ENCODE measurements at places on chromosomes 11 and 22.
A peak's percentile ranks its signal among the peaks of the same experiment; 100 is the strongest.

DNA sequence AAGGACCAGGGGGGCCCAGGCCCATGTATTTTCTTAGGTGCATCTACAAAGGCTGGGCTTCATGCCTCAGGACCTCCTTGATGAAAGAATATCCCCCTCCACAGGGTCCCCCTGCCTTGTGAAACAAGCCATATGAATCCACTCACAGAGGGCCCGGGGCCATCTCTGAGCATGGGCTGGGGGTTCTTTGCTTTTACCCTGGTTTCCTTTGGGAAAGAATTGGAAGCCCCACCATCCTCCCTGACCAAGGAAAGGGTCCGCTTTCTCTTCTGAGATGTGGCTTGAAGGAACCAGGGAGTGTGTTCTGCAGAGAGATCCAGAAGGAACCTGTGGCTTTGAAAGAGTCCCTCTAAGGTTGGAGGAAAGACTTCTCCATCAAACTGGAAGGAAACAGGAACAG, 9.2 kb upstream of the ANO1 start:
- no peak for DNase-seq

DNA sequence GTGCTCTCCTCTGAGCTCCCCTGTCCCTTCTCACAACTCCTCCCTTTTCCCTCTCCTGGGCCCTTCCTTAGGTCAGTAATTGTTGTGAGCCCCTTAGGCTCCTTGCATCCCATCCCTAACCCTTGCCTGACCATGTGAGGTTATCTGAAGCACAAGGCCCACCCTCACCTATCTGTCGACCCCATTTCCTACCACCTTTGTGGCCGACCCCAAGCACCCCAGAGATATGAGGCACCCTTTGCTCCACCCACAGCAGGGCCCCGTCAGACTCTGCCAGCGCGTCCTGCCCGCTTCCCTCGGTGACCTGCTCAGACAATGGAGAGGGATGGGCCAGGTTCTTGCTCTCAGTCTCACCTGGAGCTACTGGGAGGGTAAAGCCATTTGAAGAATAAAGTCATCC, 1.3 kb downstream of the GNG3 start:
- DNase-seq = no peak

- no peak for DNase-seq
These were observed 141.7 kb upstream of the GRIA4 start for GRCh38 chr11:105468154-105468553.

GRCh38 chr11:125931668-125932067, 14.2 kb upstream of the VSIG10L2 start:
- no peak for DNase-seq

- DNase-seq = no peak
These were observed 27.9 kb downstream of the GUCY1A2 start for GRCh38 chr11:106990331-106990730.

- DNase-seq = no peak
These were observed 31.9 kb downstream of the KCNQ1OT1 start for GRCh38 chr11:2667940-2668339.

DNA sequence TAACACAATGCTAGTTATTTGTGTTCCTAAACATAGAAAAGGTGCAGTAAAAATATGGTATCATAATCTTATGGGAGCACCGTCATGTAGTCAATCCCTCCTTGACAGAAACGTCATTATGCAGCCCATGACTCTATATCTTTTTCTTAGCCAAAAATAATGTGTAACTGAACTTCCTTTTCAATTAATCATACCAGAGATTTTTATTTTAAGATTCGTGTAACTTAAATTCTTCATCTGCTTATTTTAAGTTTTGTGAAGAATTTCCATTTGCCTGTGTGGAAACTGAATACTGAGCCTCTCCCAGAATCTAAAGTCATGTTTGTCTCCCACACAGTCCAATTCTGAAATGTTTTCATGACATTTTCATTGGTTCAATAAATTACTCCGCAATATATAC, 699.1 kb downstream of the KCNA4 start:
- DNase-seq = no peak

DNA sequence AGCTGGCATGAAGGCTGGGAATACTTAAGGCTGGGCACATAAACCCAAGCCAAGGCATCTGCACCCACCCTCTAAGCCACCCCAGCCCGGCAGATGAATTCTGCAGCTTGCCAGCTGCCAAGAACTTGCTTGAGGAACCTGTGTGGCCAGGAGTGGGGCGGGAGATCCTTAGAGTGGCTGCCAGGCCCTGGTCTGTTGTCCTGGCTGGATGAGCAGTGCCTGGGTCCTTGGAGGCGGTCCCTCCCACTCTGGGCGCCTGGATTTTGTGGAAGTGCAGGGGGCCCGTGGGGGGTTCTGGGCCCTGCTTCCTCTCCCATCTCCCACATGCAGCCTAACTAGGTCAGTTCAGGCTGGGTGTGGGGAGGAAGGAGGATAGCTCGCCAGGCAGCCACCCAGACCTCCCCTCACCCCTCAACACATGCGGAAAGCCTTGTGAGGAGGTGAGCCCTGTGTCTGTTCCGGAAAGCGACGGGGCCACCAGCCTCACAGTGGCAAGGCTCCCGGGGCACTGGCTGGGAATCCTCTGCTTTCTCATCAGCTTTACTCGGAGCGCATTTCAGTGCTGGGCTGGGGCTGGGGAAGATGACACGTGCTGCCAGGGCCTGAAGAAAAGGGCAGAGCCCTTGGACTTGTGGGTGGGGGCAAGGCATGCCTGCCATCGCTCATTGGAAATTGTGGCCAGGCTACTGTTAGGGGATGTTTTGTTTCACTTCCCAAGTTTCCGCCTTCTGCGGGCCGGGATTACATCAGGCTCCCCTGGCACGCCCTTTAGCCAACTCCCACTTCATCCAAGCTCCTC, 8.4 kb downstream of the DAGLA start:
- DNase-seq = no peak

- DNase-seq = no peak
These were observed 16.0 kb downstream of the RASD2 start for GRCh38 chr22:35556666-35557065.

GRCh38 chr22:49735411-49735900, 92.2 kb downstream of the BRD1 start:
- DNase-seq = peak; percentile 33

GRCh38 chr11:130512662-130513061, 64.2 kb downstream of the ADAMTS15 start:
- no peak for DNase-seq

DNA sequence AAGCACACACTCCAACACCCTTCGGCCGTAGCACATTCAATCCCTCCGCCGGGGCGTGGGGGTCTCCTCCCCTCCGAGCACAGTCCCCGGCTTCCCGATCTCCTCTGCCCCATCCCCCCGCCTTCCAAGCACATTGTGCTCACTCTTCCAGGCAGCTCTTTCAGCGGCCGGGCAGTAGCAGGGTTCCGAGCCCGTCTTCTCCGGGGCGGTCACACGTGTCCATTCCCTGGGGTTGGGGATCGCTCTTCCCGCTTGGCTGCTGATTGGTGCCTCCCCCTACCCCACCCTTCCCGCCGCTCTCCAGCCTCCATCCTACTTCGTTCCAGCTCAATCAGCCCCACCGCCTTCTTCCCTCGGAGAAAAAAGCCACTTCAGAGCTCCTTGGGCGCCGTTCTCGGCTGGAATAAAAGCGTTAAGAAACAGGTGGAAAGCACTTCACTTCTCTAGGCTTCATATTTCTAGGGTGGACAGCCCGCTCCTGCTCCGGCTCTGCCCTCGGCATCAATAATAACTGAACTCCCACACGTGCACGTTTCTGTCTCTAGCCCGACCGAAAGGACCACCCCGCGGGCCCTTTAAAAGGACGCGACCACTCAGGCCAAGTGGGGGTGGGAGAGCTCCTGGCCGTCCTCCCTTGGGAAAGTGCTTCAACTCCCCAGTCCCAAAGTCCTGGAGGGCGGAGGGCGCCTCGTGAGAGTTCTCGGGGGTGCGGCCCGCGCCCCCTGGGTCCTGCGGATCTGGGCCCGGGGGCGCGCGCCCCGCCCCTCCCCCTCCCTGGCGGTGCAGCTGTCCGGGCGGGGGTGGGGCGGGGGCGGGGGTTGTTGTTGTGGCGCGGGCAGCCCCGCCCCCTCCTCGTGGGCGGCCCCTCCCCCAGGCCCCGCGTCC, 464 bp upstream of the CECR2 start:
- DNase-seq = peak; percentile 23

- DNase-seq = no peak
These were observed 9.2 kb downstream of the HRAS start for GRCh38 chr11:526192-526591.

DNA sequence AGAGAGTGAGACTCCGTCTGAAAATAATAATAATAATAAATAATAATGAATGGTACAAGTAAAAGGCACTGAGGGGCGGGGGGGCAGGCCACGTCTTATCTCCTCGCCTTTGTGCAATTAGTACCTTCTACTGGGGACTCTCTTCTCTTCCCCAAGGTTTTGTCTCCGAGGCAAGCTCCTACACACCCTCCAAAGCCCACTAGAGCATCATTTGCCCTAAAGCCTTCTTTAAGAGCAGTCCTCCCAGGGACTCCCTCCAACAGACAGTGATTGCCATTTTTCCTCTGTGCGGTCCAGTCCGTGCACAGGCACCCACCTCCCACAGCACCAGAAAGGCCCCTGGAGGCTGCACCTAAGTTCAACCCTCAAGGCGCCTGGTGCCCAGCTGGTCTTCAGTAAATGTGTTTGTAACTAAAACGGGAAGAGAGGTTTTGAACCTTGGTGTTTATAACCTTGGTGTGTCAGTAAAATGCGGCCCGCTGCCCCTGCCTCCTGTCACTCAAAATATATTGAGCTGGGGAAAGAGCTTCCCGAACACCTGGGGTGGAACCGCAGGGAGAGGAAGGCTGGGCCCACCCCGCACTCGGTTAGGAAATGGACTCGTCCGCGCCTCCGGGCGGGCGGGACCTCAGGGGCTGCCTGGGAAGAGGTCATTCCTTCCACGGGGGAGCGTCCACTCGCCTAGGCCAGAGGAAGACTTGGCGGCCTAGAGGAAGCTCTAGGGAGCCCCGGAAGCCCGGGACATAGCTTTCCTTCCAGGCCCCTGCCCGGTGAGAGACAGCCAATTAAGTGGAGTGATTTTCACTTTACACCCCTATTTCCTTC, 4.7 kb upstream of the KDELR3 start:
- DNase-seq = no peak

DNA sequence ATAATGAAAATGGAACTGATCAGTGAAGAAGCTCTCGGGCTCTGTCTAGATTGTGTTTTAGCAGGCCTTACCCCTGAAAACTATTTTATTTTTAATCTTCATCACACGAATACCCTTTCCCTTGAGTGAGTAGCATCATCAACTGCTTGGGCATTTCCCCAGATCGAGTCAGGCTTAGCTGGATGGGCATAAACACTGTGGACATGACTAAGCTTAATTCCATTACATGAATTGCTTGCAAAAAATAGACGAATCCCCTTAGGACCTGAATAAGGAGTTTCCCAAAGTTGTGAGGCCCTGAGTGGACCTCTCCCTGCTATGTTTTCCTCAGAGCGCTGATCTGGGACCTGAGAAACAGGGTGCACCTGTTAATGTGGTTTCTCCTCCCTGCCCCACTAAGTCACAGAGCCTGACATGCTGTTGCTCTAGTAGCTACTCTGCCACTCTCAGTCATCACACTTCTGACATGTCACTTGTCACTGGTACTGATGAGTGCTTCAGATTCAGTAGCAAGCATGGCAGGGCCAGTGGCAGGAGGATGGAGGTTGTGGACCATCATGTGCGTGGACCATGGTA, 53.5 kb downstream of the ENDOD1 start:
- no peak for DNase-seq

GRCh38 chr11:63558459-63559157, 4.6 kb downstream of the PLAAT2 start:
- DNase-seq = no peak

- DNase-seq = no peak
These were observed 154.6 kb downstream of the SNX19 start for GRCh38 chr11:130761560-130762220.

GRCh38 chr22:27435844-27436576, 365.5 kb downstream of the MN1 start:
- DNase-seq = no peak

DNA sequence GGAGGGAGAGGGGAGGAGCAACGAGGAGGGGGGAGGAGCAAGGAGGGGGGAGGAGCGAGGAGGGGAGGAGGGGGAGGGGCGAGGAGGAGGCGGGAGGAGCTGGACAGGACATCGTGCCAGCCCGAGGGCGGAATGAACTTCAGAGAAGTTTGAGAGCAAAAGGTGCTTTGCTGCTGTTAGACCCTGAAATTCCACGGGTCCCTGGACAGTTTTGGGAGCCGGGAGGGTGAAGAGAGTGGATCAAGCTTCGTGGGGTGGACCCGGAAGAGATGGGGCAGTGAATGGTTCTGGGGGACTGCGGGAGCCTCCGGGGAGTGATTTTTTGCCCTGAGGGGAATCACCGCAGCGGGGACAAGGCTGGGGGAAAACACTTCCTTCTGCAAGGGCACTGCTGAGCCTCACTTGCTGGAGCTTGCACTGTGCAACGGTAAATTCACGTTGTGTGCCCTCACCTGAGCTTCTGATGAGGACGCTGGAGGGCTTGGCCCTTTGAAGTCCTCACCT, 10.7 kb upstream of the NLRP6 start:
- peak; percentile 62 for DNase-seq

DNA sequence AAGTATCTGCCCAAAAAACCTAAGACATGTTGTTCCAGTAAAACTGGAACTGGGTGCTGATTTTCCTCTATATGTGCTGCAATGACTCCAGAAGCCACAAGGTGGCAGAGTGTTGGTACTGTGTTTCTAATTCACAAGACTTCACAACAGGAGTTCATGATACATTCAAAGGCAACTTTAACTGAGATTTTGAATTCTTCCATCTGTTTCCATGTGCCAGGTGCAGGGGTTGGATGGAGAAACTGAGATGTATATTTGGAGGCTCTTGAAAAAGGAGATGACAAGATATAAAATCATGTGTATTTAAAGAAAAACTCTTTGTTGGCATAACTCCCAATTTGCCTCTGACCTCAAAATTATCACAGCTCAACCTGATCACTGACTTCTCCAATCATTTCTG, 1098.6 kb upstream of the CCDC90B start:
- peak; percentile 20 for DNase-seq

DNA sequence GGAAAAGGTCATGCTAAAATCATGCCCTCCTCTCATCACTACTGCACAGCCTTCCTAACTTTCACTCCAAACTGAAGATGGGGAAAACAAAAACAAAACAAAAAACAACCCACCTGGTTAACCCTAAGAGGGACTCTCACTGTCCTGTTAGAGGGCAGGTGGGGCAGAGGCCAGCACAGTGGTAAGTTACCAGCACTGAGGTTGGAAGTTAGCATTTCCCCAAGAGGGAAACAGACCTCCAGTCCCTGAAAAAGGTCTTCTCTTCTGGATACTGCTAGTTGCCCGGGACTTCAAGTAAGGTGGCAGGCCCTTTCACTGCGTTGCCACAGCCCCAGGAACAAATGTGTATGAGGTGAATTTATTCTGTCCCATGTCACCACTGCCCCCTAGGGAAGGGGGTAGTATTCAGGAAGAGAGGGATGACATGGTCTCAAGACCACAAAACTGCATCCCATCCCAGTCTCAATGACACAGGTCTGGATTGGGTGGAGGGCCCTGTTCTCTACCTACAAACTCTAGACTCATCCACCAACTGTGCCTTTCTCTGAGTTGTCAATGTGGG, 792 bp upstream of the ADAMTS8 start:
- no peak for DNase-seq

- no peak for DNase-seq
These were observed 590 bp downstream of the NNMT start for GRCh38 chr11:114296605-114297372.
